Hematopoietic multipotent progenitor cell treated with erythropoietin and hydrocortisone succinate and interleukin-3 and kit ligand, for 17 days (in vitro differentiated cells): ENCODE measurements at places on chromosomes 4 and X.

GRCh38 chr4:37797374-37797773, 29.1 kb upstream of the PGM2 start:
- DNase-seq = no peak

GRCh38 chrX:105658136-105658535, 164.2 kb upstream of the NRK start:
- no peak for DNase-seq

GRCh38 chrX:118734909-118735308, 7.5 kb downstream of the IL13RA1 start:
- no peak for DNase-seq

GRCh38 chrX:109954955-109955354, 48.0 kb upstream of the TMEM164 start:
- no peak for DNase-seq

DNA sequence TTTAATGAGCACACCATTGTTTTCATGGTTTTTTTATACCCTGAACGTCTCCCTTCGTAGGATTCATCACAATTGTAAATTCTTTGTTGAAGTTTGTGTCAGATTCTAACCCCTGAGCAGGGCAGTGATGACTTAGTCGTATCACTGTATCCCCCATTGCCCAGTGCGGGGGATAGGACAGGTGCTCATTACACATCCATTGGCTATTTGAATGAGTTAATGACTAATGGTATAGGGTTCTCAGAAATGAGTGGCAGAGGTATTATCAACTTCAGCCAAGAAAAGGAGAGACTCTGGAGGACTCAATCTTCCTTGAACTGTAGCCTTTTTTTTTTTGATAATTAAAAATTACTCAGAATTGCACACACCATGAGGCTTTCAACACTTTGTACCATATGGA, 64.6 kb downstream of the SYNPO2 start:
- DNase-seq = no peak

DNA sequence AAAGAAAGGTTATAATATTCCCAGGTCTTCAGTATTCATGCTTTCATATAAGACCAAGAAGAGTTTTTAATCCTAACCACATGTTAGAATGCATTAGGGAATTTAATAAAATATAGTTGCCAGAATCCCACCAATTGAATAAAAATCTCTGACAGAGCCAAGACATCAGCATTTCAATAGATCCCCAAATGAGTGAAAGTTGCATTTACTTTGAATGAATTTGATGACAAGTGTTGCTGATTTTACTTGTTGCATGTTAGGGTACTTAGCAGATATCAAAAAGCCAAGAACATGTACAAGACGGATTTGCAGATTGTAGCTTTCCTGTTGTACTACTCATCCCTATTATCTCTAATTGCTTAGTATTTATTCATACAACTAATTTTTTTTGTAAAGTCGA, 39.9 kb upstream of the PRR27 start:
- no peak for DNase-seq

- no peak for DNase-seq
These were observed 103.2 kb downstream of the ANXA3 start for GRCh38 chr4:78654807-78655206.

DNA sequence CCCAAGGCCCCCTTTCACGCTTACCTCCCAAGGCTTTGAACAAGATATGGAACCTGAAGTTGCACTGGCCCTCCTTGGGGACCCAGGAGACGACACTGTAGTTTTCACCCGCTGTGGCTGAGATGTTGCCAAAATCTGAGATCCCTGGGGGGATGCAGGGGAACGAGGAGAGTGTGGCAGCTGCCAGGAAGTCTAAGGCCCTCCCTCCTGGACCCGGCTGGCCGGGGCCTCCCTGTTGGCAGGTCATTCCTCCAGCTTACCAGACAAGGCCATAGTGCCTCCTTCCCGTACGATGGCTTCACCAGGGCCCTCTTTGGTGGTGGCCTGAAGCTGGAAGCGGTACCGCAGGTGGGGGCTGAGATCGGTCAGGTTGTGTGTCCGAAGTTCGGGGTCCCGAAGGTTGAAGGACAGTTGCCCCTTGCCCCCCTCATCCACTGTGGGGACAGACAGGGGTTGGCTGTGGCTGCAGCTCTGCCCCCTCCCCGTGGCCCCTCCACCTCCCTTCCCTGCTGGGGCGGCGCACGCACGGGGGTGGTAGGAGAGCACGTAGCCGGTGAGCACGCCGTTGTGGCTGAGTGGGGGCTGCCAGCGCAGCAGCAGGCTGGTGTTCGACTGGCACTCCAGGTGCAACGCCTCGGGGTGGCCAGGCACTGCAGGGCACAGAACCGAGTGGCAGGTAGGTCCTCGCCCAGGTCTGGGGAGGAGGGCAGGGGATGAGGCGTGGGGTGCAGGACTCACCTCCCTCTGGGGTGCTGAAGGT, 21.2 kb downstream of the L1CAM start:
- DNase-seq = no peak

- no peak for DNase-seq
These were observed 9.3 kb downstream of the RAB40A start for GRCh38 chrX:103510031-103510430.

DNA sequence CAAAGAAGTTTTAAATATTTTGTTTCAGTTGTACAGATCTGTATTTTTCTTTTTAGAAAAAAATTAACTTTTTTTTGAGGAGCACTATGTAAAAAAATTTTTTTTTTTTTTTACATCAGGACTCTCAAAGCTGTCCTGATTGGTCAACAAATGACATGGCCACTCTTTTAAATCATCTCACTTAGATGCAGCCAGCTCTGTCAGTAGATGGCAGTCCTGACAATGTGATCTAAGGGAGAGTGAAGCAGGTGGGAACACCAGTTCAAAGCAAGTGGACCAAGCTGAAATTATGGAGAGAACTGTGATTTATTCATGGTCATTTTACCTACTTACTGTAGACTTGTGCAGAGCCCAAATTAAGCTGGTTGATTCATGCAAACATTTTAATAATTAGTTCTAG, 174.7 kb upstream of the GPRIN3 start:
- DNase-seq = no peak

GRCh38 chrX:118513120-118513898, 17.7 kb downstream of the DOCK11 start:
- DNase-seq = no peak

GRCh38 chr4:72283357-72283756, 251.6 kb downstream of the NPFFR2 start:
- no peak for DNase-seq

- DNase-seq = no peak
These were observed 210.1 kb downstream of the PCDH7 start for GRCh38 chr4:30930276-30930675.

- no peak for DNase-seq
These were observed 63.8 kb upstream of the RPS6KA3 start for GRCh38 chrX:20330545-20330944.

DNA sequence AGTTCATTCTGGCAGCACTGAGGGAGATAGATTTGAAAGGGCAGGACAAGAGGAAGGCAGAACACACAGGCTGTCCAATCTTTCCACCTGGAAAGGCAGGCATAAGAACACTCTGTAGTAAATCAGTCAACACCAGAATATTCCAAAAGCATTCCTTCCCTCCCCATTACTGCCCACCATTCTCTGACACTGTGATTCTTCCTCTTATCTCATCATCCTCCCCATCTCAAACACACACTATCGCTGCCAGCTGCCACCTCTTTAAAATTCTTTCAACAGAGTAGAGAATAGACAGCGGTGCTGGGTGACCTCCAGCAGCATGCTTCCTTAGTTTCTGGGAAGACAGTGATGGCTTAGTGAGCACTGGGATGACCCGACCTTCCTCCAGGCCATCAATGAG, 53.7 kb upstream of the MYOZ2 start:
- no peak for DNase-seq

DNA sequence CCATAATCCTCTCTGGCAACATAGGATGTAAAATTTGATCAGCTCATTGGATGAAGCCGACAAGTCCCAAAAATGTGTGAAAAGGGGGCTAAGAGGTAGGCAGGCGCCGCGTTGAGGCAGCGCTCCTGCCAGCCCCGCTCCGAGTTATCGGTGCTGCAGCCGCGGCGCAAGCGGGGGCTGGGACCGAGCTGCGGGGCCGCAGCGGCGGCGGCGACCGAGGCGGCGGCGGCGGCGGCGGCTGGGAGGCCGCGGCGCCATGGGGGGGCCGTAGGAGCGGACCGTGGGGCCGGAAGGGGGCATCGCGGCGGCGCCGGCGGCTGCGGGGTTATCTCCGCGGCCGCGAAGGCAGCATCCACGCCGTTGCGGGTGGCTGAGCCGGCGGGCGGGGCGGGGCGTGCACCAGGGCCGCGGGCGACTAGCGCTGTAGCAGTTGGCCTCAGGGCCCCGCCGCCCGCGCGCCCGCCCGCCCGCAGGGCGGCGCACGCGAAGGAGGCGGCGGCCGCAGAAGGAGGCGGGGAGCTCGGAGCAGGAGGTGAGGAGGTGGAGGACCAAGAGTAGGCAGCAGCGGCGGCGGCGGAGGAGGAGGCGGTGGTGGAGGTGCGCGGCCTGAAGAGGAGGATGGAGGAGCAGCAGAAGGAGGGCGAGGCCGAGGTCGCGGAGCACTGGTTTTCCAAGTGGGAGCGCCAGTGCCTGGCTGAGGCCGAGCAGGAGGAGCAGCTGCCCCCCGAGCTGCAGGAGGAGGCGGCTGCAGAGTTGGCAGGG, 126.0 kb upstream of the CXorf66 start:
- DNase-seq = no peak

GRCh38 chr4:86451560-86452330, 91.9 kb upstream of the MAPK10 start:
- no peak for DNase-seq

DNA sequence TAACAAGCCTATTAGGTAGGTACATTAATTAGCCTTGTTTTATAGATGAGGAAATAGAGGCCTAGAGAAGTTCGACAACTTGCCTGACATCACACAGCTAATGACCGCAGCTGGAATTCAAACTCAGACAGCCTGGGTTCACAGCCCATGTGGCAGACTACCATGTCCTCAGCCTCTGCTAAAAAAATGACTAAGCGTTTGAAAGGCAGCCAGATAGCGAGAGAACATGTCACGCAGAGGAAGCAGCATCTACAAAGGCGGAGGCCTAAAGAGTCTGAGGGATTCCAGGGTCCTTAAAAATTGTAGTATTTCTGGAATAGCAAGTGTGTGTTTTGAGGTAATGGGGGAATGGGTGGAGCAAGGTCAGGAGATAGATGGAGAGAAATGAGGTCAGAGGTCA, 33.2 kb upstream of the BMP15 start:
- DNase-seq = no peak

DNA sequence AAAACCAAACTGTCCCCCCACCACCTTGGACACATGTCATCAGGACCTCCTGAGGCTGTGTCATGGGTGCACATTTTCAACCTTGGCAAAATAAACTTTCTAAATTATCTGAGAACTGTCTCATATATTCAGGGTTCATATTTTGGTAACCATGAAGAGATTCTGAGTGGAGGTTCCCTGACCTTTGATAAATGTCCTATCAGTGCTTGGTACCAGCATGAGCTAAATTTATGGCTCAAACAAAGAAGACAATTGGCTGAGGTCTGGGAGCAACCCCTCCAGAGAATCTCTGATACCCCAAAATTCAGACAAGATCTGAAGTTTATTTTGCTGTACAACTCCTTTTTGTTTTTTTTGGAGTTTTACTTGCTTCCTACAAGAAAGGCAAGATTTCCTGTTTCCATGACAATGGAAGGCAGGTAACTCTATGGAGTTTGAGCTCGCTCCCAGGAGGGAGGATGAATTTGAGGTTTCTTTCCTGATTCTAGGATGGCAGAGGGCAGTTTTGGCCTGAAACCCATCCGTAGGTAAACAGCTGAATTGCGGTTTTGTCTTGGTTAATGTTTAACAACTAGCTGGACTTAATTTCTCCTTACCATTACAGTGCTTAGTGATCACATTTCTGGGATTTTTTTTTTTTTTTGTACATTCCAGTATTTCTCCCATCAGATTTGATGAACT, 14.5 kb downstream of the UGT2B15 start:
- DNase-seq = no peak

GRCh38 chr4:38609614-38610013, 54.4 kb upstream of the KLF3 start:
- DNase-seq = no peak

DNA sequence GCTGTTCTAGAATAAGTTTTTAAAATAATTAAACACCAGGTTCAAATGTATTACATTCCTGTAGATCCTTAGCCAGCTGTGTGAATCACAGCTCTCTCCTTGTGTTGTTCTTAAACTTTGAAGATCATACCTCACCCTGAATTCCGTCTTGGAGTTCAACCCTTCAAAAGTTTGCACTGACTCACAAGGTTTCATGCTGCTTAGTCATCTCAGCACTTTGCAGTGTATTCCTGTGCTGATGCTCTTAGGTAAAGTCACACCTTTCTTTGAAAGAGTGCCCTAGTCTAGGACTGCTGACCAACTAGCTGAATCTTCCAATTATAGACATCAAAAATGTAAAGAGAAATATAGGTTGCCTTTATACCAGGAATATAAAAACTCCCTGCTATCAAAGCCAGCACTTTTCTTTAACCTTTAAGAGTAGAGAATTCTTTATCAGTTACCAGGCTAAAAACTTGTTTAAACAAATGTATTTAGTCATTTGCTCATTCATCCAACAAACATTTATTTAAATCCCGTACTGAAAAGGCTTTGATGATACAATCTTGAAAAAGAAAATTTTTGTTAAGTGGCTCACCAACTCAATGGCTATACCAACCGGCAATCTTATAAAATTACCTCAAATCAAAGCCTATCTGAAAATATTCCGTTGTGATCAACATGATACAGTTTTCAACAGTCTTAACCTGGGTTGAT, 169.7 kb downstream of the RAP1GDS1 start:
- no peak for DNase-seq

DNA sequence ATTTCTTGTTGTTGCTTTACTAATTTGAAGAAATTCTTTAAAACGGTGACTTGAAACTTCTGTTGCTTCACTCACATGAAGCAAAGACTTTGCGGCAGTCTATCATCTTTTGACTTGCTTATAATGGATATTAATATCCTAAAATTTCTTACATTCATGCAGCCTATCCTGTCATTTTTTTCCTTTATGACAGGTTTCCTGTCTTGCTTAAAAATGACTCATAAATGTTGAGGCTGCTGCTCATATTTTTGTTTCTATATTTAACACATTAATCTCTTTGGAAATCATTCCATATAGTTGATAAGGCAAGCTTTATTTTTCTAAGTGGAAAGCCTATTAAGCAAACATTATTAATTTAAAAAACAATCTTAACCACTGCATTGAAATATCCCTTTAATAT, 176.6 kb upstream of the GALNTL6 start:
- DNase-seq = no peak

DNA sequence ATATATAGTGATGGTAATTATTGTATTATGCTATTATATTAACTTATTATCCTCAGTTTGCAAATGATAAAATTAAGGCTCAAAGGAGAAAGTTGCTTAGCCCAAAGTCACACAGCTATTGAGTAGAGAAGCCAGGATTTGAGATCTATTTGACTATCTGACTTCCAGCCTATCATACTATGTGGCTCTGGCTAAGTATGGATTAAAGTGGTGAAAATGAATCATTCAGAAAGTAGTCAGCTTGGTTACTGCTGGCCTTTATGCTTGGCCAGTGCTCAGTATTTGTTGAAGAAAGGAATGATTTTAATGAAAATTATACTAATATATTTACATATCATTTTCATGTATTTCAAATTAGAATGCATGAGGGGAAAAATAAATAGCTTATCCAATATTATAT, 219.8 kb downstream of the SHROOM3 start:
- DNase-seq = no peak

- DNase-seq = no peak
These were observed 289.3 kb downstream of the BCOR start for GRCh38 chrX:39808471-39808917.
